ENCODE measurements at places on chromosomes 6 and 20. TPM values are rescaled to one million over a fixed set of nuclear protein-coding genes. Genes with fewer than 3 reads are reported as not detected.

TMEM63B gene
- polyA plus RNA-seq: 92.3 TPM

PNPLA1 gene
- polyA plus RNA-seq: 0.27 TPM

PTPRK gene
- 28.4 TPM for polyA plus RNA-seq

CD109 gene
- 4.1 TPM for polyA plus RNA-seq

MAP1LC3A gene
- polyA plus RNA-seq: 304 TPM

RNF39 gene
- polyA plus RNA-seq: 2.2 TPM

C6orf15 gene
- not detected for polyA plus RNA-seq

CDH26 gene
- 1.4 TPM for polyA plus RNA-seq

MTFR2 gene
- 1.4 TPM for polyA plus RNA-seq

OVOL2 gene
- polyA plus RNA-seq: not detected

RFX6 gene
- 0.10 TPM for polyA plus RNA-seq

LHFPL5 gene
- polyA plus RNA-seq: 2.0 TPM

HLA-DOB gene
- 0.65 TPM for polyA plus RNA-seq

TRIM40 gene
- polyA plus RNA-seq: 0.19 TPM

CAPN11 gene
- polyA plus RNA-seq: not detected

SNX21 gene
- 40.7 TPM for polyA plus RNA-seq

SLC24A3 gene
- 64.9 TPM for polyA plus RNA-seq

SLC4A11 gene
- polyA plus RNA-seq: 0.44 TPM

TPD52L1 gene
- polyA plus RNA-seq: 21.0 TPM

C6orf163 gene
- polyA plus RNA-seq: 2.1 TPM

LY6G5C gene
- 13.1 TPM for polyA plus RNA-seq

GPX5 gene
- polyA plus RNA-seq: not detected

TAGAP gene
- 4.1 TPM for polyA plus RNA-seq

HLA-DQA1 gene
- 0.57 TPM for polyA plus RNA-seq

NOTCH4 gene
- 31.2 TPM for polyA plus RNA-seq

SLC17A3 gene
- not detected for polyA plus RNA-seq
